ENCODE measurements at places on chromosomes 7 and 10. TPM values are rescaled to one million over a fixed set of nuclear protein-coding genes. Genes with fewer than 3 reads are reported as not detected.

DNA sequence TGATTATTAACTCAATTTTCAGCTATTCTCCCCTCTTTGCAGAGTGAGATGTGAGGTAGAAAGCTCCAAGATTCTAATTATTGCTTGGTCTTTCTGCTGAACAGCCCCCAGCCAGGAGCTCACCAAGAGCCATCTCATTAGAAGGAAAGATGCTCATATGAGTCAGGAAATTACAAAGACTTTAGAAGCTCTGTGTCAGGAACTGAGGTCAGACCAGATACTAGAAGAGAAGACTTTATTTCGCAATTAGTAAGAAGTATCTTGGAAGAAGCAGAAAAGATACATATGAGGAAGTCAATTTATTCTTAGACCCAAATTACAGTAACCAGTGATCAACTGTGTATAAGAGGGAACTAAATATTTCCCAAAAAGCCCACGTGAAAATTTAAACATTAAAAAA, 626.9 kb downstream of the ZWINT start:
- ATAC-seq, result no peak

DNA sequence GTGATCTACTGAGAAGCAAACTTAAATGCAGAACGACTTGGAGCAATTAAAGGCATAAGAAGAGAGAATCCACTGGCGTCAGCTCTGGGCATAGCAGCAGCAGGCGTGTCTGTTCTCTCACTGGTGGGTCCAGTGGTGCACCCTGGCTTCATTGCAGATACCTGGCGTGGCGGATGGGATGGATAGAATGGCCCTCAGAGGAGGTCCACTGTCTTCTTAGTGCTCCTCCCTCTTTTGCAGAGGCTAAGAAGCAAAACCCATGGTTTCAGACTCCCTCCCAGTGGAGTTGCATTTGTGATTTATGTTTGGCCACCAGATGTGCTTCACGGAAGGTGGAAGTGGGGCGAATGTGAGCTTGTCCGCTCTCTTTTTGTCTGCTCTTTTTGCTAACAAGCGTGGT, 28.4 kb upstream of the PRKAG2 start:
- no peak for ATAC-seq

DNA sequence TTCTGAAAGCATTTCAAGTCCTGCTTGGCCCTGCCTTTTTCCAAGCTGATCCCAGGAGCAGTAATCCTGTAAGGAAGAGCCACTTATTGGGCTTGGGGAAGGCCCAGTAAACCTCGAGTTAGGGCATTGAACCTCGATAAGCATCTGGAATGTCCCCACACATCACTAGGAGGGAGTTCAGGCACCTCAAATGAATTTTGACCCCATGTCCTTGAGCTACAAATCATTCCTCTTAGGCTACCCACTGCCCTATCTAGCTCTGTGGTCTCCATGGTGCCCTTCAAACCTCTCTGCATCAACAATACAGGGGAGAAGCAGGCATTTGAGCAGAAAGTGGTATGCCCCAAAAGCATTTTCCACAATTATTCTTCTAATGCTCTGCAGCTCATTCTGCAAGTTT, 33.7 kb downstream of the ZNF503 start:
- no peak for ATAC-seq

DNA sequence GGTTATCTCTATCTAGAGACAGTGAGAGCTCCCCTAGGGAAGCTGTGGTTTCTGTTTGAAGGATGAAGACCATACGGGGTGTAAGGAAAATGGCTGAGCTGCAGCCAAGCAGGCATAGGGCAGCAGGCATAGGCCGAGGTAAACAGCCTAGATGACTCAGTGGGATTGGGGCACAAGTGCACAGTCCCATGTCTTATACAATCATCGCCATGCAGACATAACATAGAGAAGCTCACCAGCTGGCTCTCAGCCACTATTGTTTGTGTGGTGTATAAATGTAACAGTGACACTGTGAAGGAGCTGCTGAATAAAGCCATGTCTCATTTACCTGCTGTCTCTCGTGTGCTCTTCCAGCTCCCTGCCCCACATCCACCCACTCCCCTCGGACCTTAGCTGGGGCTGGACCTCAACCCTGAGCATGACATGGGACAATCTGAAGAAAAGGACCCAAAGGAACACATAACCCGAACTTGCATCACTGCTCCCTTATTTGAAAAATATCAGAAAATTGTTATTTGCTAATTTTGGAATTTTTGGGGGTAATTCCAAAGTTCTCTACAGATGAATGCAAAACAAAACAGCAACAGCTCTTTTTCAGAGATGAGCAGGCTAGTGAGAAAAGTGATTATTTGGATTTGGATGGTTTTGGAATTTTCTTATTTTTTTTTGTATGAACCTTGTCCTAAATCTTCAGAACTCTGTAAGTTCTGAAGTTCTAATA, 582.7 kb downstream of the REEP3 start:
- ATAC-seq, result no peak

DNA sequence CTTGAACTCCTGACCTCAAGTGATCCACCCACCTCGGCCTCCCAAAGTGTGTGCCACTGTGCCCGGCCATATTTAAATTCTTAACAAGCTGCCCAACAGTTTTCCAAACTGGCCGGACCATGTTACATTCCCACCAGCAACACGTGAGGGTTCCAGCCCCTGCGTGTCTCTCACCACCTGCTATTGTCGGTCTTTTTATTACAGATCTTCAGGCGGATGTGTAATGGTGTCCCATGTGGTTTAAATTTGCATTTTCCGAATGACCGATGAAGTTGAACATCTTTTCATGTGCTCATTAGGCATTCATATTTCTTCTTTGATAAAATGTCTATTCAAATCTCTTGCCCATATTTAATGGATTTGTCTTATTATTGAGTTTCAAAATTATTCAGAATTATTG, 11.5 kb downstream of the ELFN1 start:
- ATAC-seq, result no peak

CYP3A7 gene
- not detected for total RNA-seq

GRCh38 chr7:43583424-43584194, 701 bp downstream of the STK17A start:
- ATAC-seq, result no peak

- peak; percentile 11 for ATAC-seq
These were observed 1.2 kb downstream of the ADIRF start for GRCh38 chr10:86969421-86970041.

DNA sequence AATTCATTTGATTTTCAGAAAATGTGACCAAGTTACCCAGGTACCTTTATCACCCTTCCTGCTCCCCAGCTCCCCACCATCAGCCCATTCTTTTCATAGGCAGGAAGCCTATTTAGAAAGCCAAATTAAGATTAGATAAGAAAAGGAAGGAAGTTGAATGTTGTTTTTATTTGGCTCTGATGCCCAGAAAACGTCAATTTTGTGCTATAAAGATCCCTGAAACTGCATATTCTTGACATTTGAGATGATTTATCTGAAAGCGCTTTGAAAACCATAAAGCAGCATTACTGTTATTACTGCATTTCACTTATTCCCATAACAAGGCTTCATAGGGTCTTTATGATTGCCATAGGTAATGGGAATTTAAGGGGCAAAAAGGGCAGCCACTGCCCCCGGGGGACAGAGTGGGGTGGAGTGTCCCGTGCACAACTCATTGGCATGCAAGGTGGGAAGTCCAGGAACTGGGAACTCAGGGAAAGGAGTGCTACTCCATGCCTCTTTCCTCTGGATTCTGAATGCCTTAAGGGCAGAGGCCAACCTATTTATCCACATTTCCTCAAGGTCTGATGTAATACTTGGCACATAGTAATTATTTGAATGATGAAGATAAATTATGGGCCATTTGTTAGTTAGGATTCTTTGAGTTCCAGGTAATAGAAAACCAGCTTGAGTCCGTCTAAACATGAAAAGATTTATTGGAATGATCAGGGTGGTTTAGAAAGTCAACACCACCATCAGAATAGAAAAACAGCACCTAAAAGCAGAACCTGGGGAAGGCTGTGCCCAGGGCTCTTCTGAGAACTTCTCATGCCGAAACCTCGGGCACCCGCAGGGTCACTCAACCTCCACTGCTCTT, 100.6 kb upstream of the ELMO1 start:
- ATAC-seq, result no peak

- peak; percentile 89 for ATAC-seq
These were observed 150.2 kb upstream of the CACNA2D1 start for GRCh38 chr7:82593780-82594179.

GIMAP2 gene
- 1.1 TPM for total RNA-seq

DNA sequence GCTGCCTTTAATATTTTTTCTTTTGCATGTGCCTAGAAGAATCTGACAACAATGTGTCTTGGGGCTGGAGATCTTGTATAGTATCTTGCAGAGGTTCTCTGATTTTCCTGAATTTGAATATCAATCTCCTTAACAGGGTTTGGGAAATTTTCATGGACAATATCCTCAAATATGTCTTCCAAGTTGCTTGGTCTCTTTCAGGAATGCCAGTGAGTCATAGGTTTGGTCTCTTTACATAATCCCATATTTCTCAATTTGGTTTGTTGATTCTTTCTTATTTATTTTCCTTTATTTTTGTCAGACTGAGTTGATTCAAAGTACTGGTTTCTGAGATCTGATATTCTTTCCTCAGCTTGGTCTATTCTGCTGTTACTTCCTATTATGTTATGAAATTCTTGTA, 208.7 kb upstream of the GLI3 start:
- no peak for ATAC-seq

DNA sequence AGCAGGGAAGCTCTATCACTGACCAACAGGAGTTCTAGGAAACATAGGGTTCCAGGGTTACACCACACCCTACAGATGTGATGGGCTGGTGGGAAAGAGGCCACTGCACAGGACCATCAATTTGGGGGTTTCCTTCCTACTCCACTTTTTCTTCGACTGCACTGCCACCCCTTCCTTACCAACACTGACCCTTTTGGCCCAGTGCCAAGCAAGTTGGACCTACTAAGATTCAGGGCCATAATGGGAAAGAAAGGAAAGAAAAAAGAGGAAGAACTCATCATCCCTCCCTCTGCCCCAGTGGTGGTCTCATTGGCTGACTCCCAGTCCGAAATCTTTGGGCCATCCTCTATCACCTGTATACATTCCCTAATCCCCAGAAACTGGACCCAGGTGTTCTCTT, 6.1 kb upstream of the PLEKHS1 start:
- no peak for ATAC-seq

DNA sequence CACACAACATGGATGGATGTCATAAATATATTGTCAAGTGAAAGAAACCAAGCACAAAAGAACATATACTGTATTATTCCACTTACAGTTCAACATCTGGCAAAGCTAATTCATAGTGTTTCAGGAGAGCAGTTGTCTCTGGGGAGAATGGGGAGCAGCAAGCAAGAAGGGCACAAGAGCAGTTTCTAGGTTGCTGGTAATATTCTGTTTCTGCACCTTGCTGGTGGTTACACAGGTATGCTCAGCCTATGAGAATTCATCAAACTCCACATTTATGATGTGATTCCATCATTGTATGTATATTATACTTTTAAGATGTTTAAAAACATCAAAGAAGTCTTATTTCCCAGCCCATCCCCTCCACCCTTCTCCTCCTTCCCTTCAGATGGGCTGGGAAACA, 18.1 kb upstream of the PALS2 start:
- ATAC-seq, result no peak

MYL10 gene
- total RNA-seq, result not detected

DNA sequence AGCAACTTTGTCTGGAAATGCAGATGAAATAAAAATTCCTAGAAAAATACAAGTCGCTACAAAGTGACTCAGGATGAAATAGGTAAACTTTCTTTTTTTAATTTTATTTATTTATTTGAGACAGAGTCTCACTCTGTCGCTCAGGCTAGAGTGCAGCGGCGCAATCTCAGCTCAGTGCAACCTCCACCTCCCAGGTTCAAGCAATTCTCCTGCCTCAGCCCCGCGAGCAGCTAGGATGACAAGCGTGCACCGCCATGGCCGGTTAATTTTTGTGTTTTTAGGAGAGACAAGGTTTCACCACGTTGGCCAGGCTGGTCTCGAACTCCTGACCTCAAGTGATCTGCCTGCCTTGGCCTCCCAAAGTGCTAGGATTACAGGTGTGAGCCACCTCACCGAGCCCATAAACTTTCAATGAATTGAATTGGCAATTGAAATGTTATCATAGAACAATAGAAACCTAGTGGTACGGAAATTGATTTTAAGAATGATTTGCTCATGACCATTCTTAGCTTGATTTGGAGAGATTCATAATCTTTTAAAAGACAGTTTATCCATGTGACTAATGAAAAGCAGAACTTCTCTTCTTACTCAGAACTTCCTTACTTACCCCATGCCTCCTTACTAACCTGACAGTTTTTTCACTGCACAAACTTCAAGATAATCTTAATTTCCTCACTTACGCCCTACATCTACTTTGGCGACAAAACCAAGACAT, 161.7 kb downstream of the FAM107B start:
- no peak for ATAC-seq

CPA5 gene
- total RNA-seq, result not detected

DNA sequence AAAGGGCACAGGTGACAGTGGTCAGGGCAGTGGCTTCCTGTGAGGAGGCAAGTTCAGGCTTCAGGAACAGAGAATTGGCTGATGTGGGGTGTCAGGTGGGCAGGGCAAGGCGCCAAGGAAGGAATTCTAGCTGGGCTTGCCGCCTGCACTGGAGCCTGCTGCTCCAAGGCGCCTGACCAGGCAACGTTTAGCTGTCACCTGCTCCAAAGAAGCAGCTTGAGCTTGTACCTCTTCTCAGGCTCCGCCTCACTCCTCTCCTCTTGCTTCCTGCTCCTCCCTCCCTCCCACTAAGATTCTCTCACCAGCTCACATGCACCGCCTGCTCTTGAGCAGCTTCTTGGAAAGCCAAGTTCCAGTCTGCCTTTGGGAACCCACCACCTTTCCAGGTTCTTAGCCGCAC, 187.4 kb upstream of the GRB10 start:
- ATAC-seq, result peak; percentile 77

DNA sequence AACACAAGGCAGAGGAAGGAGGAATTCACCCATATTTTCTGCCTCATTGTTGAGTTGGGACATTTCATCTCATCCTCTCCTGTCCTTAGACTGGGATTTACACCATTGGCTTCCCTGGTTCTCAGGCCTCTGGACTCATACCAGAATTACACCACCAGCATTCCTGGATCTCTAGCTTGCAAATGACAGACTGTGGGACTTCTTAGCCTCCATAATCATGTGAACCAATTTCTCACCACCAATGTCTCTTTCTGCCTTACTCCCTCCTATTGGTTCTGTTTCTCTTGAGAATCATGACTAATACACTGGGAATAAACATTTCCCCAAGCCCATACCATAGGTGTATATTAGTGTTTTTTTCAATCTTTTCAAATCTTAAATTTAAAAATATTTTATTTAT, 2.9 kb upstream of the ZNF33A start:
- ATAC-seq, result no peak

DNA sequence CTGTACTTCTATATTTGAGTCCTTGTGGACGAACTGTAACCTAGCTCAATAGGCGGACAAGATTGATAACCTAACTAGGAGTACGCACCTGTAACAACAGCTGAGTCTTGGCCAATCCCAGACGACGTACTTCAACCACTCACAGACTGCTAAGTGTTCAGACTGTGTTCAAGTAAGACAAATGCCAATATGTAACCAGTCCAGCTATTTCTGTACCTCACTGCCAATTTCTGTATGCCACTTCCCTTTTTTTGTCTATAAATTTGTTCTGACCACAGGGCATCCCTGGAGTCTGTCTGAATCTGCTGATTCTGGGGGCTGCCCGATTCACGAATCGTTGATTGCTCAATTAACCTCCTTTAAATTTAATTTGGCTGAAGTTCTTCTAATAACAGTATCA, 32.2 kb downstream of the HACD1 start:
- ATAC-seq, result no peak

GRCh38 chr10:86255405-86256251, 111.0 kb downstream of the GRID1 start:
- ATAC-seq, result no peak

- ATAC-seq, result no peak
These were observed 17.8 kb upstream of the AKAP9 start for GRCh38 chr7:91922857-91923256.

- ATAC-seq, result no peak
These were observed 373.7 kb downstream of the PLXNA4 start for GRCh38 chr7:132202541-132202940.

PRRT4 gene
- 1.3 TPM for total RNA-seq
